ENCODE measurements at places on chromosomes 1 and 21.

- DNase-seq = peak; percentile 88
These were observed 20.0 kb downstream of the METTL13 start for GRCh38 chr1:171801487-171801891.

- no peak for DNase-seq
These were observed 31.4 kb upstream of the KIRREL1 start for GRCh38 chr1:157961805-157962762.

DNA sequence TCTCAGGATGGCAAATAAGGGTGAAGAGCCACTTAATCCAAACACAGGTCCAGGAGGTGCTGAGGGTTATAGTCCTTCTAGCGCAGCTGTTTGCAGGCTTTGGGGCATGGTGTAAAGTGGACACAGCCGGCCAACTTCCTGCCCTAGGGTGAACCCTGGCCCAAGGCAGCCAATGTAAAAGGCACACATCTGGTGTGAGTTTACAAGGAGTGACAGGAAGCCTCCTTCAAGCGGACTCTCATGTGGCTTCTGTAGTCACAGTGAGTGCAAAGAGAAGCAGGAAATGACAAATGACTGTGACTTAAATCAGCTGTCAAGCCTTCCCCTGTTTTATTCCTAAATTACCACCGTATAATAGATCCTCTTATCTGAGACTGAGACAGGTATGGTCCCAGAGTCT is 213.0 kb downstream of the CRB1 start:
- DNase-seq = no peak

GRCh38 chr1:159180516-159180915 is 9.1 kb downstream of the CADM3 start:
- DNase-seq = no peak

- DNase-seq = no peak
These were observed 158.4 kb upstream of the CD34 start for GRCh38 chr1:208069317-208069716.

GRCh38 chr1:214447557-214447871 is 103.9 kb downstream of the PTPN14 start:
- no peak for DNase-seq

DNA sequence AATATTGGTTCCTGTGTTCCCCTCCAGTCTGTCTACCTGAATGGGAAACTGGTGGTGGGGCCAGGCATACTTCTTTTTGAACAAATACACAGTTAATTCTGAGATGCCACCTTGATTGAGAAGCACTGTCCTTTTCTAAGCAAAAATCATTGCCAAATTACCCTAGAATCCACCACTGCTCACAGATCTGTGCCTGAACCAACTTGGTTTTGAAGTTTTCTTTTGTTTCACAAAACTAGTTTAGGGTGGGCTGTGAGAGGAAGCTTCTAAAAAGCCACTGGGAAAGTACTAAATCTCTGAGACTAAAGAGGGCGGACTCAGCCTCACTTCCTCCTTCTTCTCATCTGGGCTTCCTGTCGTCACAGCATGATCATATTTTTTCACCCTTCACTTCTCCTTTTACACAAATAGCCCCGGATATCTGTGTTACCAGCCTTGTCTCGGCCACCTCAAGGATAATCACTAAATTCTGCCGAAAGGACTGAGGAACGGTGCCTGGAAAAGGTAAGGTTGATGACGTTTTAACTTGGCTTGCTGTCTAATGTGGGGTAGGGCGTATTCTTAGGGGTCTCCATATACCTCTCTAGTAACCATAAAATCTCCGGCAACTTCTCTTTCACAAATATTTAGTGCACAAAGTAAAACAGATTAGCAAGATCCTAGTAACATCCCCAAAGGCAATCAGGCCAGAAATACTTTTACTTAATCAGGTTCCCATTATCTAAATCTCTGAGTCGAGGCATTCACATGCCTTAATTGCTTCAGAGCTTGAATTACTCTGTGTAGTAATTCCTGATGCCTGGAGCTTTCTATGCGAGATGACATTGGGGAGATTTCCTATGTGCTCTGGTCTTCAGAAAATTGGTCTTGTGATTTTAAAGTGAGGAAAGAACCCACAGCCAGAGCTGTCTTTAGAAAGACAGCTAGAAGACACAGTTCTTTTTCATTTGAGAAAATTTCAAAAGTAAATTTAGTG is at the start of gene CD53:
CD53 (plus strand) TSS at position 404 of the 976 bp plus-strand sequence. CDS start 18,261 bp downstream, outside the sequence.
- no peak for DNase-seq

GRCh38 chr1:175390522-175391254 is 198.1 kb upstream of the KIAA0040 start:
- DNase-seq = no peak

- no peak for DNase-seq
These were observed 182.2 kb upstream of the DUSP10 start for GRCh38 chr1:221923929-221924598.

DNA sequence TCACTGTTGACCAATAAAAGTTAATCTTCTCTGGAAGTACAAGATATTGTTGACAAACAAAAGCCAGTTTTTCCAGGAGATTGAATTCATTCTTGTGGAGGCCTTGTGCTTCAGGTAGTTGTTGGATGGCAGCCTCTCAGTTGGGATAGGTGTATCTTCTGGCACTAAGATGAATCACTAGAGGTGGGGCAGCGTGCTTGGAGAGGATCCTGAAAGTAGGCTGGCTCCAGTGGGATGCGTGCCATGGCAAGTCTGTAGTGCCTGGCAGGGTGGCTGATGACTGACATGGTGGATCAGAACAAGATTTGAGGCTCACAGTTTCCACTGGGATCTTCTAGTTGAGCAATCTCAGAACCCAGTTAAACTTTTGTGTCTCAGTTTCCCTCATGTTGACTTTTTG is 2.4 kb downstream of the VPS13D start:
- peak; percentile 41 for DNase-seq

DNA sequence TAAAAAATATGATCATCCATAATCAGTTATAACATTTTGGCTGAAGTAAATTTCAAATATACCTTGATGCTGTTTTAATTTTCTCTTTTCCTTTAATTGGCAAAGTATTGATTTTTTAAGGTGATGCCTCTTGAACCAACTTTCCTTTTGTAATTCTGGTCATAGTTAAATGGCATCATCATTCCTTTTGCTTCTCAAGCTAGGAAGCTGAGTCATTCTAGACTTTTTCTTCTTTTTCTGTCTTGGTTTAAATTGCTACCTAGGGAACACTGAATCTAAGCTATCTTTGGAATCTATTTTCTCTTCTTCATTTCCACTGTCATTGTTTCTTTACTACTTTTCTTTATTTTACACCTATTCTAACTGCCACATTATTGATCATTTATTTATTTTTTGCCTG is 162.7 kb downstream of the HMCN1 start:
- no peak for DNase-seq

DNA sequence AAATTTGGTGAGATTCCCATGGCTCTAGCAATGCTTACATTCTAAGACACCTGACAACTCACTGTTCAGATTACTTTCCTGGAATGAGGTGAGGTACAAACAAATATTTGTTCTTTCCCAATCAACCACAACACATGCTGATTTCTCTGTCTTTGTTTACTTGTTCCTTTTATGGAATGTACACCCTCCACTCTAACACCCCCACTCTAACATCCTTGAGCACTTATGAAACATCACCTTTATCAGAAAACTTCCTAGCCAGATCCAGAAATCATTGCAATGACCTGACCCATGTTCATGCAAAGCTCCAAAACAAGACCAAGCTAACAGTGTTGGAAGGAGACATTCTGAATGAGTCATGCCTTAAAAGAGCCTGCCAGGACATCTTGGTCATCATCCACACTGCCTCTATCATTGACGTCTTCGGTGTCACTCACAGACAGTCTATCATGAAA is 35.5 kb downstream of the HSD3B1 start:
- DNase-seq = no peak

- DNase-seq = no peak
These were observed 65.9 kb upstream of the PLPPR4 start for GRCh38 chr1:99198393-99198792.

DNA sequence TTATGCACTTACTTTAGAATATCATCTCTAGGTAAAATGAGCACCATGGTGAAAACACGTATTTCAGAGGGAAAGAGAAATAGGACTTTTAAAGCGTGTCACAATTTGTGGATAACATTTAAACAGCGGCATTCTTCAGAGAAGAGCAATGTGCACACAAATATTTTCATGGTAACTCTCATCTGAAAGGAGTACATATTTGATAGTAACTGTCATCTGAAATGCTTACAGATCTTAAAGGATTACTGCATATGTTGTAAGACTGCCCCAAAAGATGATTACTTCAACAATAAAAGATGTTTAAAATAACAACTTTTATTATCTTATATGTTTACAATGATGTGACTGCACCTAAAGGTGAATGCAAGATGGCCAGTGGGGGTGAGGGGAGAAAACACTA is 408.8 kb downstream of the PLA2G4A start:
- DNase-seq = no peak

DNA sequence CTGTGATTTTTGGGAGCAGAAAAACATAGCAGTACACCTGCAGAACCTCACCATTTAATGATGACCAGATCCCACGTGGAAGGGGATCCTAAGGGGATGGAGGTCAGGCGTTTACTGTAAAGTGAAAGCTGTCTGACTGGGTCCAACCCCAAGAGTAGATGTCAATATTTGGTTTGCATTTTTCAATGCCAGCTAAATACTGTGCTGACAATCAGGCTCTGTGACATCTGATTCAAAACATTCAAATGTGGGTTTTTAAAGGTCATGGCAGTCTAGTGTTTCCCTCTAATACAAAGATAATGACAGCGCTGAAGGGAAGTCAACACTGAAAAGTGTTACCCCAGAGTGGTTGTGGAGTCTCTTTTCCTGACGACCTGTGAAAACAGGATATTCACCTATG is 68.1 kb downstream of the SPAG17 start:
- DNase-seq = no peak

GRCh38 chr1:4702932-4703331 is 48.5 kb downstream of the AJAP1 start:
- DNase-seq = no peak

DNA sequence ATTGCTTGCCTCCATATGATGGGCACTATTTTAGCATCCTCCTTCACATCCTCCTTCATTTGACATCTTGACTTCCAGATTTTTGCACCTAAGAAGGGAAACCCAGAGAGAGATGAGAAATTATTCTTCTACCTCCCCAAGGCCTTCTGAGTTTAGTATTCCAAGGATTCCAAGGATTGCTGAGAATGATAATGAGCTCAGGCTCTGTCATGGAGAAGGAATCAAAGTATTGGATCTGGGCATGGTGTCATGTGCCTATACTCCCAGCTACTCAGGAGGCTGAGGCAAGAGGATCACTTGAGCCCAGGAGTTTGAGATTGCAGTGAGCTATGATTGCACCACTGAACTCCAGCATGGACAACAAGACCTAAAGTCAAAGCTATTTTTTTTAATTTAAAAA is 26.6 kb upstream of the ZNF281 start:
- DNase-seq = no peak

DNA sequence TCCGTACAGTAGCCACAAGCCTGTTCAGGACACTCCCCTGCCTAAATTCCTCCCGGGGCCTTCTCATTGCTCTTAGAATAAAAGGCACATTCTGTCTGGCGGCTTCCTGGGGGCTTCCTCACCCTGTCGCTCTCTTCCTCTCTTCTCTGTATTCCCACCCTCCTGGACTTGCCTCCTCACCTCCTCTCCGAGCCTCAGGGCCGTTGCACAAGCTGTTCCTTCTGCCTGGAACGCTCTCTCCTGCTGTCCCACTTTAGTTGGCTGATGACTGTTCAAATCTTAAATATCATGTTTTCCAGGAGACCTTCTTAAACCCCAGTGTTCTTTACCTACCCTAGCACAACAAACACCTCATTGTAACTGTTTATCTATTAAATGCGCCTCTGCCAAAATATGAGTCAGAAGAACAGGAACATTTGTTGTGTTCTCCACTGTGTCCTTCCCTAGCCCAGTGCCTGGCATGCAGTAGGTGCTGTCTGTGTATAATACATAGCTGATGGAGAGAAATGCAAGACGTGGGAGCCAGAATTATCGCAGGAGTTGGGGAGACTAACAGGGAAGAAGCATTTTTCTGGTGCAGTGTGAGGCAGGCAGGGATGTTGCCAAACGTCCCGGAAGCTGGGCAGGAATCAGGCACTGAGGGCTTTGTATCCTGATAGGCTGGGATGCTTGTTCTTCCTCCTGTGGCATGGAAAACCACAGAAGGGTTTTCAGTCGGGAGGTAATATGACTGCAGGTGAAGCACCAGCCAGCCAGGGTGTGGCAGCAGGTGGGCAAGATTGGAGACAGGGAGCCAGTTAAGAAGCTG is 24.1 kb upstream of the THRAP3 start:
- DNase-seq = no peak

- no peak for DNase-seq
These were observed 36.4 kb downstream of the TMEM53 start for GRCh38 chr1:44637702-44638411.

DNA sequence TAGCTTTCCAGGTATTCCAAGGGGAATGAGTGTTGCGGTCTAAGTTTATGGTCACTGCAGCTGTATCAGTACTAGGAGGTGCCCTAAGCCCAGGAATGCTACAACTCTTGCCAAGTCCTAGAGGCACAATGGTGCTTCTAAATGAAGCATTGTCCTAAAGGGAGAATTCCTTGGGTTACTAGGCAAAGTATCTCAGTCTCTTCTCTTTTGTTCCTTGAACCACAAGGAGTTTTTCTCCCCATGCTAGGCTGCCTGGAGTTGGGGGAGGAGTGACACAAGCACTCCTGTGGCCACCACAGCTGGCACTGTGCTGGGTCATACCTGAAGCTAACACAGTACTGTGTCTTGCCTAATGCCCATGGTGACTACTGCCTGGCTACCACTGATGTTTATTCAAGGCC is 50.7 kb downstream of the KMO start:
- no peak for DNase-seq

GRCh38 chr1:20981915-20982314 is 194.8 kb downstream of the EIF4G3 start:
- DNase-seq = peak; percentile 49

DNA sequence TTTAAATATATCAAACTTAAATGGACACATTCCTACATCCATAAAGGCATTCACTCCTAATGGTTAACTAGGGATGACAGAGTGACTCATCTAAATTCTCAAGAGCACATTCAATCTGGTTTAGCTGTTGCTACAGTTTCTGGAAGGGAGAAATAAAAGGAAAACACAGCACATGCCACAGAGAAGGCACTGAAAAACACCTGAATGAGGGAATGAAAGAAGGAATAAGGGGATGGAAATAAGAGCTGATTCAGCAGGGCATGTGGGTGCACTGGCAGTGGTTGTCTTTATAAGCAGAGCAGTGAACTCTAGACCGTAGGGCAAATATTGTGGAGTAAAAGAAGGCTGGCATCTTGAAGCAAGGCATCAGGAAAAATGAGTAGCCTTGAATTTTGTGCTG is 79.3 kb downstream of the LHX4 start:
- DNase-seq = no peak

All from G401 (cell line).